Activated CD8-positive, alpha-beta memory T cell treated with anti-CD3 and anti-CD28 coated beads for 1 hour (primary cell): ENCODE measurements at places on chromosomes 3 and 15.

DNA sequence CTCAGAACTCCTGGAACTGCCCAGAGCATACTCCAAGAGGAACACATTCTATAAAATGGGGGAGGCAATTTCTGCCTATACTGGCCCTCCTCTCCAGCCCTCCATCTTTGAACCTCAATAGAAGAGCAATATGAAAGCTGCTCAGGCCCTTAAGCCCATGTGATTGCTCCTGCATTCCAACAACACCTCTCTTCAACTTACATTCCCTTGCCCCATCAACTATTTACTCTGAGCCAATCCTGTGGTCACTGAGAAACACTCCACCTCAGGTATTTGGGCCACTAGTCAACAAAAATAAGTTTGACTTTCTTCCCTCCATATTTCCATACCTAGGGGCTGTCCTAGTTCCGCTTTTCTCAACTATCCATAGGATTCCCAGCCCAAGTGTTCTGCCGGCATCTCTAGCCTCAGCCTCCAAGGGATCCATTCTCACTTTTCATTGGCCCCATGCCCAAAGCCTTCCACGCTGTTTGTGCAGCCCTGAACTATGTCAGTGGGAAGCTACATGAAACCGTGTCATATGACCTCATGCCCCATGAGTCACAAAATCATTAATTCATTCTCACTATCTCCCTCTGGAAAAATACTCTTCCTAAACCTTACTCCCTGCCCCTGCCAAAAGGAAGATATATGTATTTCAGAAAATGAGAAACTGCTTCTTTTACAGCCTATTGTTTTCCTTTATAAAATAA lies 61.6 kb downstream of the GJD2 start:
- DNase-seq = no peak

DNA sequence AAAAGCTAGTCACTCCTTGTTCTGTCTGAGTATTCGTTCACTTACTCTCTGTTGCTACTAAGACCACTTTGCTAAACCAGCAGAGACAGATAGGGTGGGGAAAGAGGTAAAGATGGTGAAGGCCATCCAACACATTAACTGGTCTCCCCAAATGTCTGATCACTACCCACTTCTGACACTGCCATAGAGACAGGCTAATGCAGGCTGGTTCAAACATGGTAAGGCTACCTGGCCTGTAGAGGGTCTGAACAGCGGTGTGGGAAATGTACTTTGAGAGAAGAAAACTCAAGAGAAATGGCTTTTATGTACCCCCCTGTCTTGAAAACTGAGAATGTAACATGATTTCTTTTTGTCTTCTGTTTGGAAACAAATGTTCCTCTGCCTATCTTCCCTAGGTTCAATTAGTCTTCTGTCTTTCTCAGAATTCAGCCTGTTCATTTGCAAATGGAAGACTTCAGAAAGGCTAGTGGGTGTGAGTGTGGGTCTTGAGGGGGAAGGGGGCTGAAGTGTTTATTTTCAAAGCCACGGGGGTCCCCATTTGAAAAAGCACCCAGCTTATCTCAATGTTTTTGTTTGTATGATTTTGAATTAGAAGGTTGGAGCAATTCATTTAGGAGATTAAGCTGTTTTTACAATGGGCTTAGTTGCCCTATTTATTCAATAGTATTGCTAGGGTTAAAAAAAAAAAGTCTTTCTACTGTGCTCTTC lies 15.8 kb downstream of the ALDH1A2 start:
- no peak for DNase-seq

DNA sequence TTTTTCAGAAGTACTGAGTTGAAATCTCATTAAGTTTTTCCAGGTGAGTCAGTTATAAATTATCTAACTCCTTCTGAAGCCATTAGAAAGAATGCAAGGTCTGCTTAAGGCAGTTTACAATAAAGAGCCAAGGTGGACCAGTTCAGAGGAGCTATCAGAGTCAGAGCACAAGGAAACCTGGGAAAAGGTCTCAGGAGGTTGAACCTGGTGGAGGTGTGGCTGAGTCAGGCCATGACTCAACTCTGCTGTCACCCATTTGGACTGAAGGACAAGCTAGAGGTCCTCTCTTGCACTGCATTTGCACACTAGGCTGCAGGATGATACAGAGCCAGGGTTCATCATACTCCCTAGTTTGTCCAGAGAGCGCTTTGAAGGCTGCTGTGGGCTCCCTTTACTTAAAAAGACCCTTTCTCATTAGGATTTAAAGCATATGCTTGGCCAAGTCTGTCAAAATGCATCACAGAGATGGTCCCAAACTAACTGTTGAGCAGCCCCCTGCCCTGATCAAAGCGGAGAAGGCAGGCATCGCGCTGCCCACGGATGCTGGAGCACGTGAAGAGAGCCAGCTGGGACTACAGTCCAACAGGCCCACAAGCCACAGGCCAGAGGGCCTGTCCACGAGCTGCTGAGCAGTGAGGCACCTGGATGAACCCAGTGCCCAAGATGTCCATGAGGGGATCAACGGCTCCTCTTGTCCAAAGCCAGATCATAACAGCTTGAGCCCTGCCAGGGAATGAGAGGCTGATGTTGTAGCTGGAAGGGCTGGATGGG lies 26.0 kb upstream of the MRPS22 start:
- DNase-seq = no peak

GRCh38 chr3:71524672-71525071 lies 58.9 kb downstream of the FOXP1 start:
- DNase-seq = no peak

GRCh38 chr3:31305340-31305739 lies 227.4 kb upstream of the STT3B start:
- DNase-seq = no peak

GRCh38 chr15:38130205-38130567 lies 122.5 kb upstream of the SPRED1 start:
- no peak for DNase-seq

- no peak for DNase-seq
Measured at GRCh38 chr3:111910806-111911205, 51.7 kb downstream of the PHLDB2 start.

- DNase-seq = no peak
Measured at GRCh38 chr3:173870976-173871375, 473.4 kb downstream of the NLGN1 start.

GRCh38 chr15:46543626-46544025 lies 908.8 kb downstream of the SQOR start:
- DNase-seq = no peak

GRCh38 chr3:97795951-97796350 lies 25.9 kb upstream of the CRYBG3 start:
- DNase-seq = no peak

DNA sequence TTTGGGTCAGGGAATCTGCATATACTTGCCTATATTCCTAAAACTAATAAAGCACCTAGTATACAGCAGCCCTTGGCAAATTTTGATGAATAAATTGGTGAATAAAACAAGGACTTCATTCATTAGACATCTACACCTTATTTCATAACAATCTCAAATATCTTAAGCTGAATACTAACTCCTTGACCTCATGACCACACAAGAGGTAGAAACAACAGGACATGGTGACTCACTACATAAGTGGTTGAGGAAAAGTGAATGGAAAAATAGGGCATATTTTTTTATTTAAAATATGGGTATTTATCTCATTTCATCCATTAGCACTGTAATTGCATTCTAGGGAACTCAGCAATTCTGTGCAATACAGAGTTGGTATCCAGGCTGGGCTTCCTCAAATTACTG lies 7.8 kb upstream of the STAC start:
- no peak for DNase-seq

DNA sequence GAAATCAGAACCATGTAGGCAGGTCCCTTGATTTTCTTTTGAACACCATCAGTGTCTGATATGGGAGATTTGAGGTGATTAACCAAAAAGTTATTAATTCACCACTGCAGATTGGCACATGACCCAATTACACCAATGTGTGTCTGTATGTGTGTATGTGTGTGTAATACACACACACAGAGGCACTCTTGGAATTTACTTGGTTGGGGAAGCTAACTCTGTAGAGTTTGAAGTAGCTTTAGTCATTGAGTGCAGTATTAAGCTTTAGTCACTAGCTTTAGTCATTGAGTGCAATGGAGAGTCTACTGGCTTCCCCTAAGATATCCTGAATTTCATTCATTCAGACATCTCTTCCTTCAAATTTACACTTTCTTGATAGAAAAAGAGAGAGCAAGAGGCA lies 109.4 kb upstream of the C15orf61 start:
- no peak for DNase-seq
